ENCODE measurements at places on chromosomes 16 and 17.

DNA sequence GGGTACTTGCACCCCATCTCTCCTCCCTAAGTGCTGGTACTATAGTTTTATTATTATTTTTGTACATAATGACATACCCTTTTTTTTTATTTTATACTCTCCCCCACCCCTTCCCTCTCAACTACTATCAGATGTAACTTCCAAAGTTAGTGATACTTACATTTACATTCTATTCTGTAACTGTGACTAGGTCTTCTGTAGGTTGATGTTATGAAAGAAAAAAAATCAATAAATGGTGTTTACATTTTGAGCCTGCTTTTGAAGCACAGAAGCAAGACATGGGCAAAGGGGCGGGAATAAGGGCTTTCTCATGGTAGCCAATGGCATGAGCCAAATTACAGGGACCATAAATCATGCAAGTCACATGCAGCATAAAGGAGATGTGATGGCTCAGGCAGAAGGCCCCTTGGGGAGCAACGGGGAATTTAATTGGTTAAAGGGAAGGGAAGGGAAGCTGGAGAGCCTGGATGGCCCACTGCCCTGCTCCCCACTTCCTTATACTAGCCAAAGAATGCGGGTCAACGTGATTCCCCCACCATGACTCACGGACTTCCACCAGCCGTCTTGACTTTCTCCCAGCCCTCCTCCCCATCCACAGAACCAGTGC is 2.4 kb upstream of the ACSF2 start:
- DNase-seq = peak; percentile 89

GRCh38 chr17:49728425-49728824 is 20.7 kb upstream of the SLC35B1 start:
- no peak for DNase-seq

DNA sequence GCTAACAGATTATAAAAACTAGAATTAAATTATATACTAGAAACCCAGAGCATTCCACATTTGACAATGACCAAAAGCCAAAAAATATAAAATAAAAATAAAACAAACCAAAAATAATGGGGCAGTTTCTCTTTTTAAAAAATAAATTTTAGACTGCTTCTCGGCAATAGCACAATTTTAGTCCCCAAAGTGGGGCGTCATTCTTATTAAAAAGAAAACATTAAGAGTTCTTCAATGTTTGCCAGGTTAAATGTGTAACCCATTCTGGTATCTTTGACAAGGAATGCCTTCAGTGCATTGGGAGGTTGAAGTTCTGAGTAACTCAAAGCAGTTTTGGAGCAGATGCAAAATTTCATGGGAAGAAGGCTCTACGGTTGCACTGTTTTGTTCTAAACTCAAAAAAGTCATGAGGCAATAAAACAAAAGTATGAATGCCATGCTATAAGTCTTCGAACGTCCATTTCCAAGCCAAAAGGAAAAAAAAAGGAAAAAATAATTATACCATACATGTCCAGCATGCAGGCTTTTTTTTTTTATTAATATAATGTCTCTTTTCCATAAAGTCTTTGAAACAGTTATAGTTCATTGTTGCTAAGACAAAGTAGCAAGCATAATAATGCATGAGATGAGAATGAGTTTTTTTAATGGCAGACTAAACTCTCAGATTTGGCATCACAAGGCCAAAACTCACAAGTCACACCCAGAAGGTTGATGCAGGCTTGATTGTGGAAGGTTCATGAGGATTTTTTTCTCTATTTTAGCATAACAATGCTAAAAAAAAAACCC is 3.1 kb downstream of the MAF start:
- no peak for DNase-seq

GRCh38 chr17:17060930-17061329 is 18.7 kb downstream of the MPRIP start:
- DNase-seq = no peak

DNA sequence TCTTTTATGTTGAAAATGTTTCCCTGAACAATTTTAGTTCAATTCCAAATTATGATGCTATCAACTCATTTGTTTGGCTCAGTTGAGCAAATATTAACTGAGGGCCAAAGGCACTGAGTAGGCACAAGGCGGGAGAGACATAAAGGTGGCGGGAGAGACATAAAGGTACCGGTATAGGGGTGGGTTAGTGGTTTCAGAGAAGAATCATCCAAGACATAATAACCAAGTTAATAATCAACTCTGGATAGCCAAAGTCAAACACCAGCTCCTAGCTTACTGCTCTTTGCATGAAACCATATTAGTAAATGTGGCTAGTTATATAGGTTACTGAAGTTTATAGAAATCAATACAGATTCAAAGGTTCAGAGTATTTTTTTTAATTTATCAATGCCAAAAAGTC is 91.7 kb downstream of the RPGRIP1L start:
- no peak for DNase-seq

GRCh38 chr16:10728003-10728887 is 15.4 kb upstream of the NUBP1 start:
- DNase-seq = no peak
